Gastrocnemius medialis (tissue), 4 donors: ENCODE measurements at places on chromosomes 7 and 10. TPM values are rescaled to one million over a fixed set of nuclear protein-coding genes. Genes with fewer than 3 reads are reported as not detected.

The SAP25 gene
- not detected for total RNA-seq

The PEX1 gene
- 10.2 TPM for total RNA-seq

The MCM10 gene
- total RNA-seq = 0.82 TPM

The ARMC3 gene
- not detected for total RNA-seq

DNA sequence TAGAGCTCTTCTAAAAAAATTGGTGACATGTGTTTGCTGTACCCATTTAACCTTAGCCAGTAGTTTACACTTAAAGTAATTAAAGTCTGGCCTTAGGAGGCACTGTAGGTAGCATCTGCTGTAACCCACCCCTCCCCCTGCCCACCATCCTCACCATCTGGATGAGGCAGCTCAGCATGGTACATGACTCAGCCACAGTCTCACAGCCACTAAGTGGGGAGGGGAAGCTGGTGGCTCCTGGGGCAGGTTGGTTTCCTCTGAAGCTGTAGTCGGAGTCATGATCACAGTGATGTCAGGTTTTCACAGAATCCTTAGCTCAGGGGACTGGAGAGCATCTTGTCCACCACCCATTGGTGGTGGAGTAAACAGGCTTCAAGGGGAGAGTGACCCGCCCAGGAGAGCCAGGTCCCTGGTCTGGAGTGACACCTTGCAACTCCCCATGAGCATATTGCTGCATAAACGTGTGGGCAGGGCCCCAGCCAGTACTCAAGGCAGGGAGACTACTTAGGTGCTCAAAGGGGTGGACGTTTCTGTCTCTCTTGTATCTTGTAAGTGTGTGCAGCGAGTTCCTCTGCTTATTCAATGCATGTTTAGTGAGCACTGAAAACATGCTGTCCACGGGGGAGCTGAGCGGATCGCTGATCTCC, 125.9 kb downstream of the GRK5 start:
- H3K36me3 ChIP-seq = no peaks in the 10 kb centered on the region
- H3K4me3 ChIP-seq = no peak overlapping the region
- H3K27ac ChIP-seq = no peak overlapping the region
- H3K27me3 ChIP-seq = no peaks in the 10 kb centered on the region
- no peaks in the 10 kb centered on the region for H3K4me1 ChIP-seq

GRCh38 chr10:14184841-14185315, 145.8 kb downstream of the FRMD4A start:
- no peak overlapping the region for H3K27ac ChIP-seq
- DNase-seq = no peak
- H3K27me3 ChIP-seq = no peaks in the 10 kb centered on the region

DNA sequence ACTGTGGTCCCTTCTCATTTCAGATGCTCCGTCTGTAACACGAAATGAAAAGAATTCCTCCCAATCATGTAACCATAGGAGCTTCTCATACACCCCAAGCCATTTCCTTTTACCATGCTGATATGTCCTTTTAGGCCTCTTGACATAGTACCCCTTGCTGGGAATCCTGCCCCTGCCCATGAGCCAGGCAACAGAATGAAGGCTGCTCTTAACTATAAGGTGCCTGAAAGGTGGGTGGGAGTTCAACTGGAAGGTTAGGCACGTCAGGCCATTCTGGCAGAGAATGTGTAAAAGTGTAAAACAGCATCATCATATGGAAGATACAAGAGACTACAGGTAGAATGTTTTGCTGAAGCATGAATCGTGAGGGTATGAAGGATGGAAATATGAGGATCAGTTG, 22.5 kb downstream of the IL2RA start:
- H3K27me3 ChIP-seq = no peaks in the 10 kb centered on the region
- H3K4me3 ChIP-seq = no peak overlapping the region
- H3K36me3 ChIP-seq = no peaks in the 10 kb centered on the region

DNA sequence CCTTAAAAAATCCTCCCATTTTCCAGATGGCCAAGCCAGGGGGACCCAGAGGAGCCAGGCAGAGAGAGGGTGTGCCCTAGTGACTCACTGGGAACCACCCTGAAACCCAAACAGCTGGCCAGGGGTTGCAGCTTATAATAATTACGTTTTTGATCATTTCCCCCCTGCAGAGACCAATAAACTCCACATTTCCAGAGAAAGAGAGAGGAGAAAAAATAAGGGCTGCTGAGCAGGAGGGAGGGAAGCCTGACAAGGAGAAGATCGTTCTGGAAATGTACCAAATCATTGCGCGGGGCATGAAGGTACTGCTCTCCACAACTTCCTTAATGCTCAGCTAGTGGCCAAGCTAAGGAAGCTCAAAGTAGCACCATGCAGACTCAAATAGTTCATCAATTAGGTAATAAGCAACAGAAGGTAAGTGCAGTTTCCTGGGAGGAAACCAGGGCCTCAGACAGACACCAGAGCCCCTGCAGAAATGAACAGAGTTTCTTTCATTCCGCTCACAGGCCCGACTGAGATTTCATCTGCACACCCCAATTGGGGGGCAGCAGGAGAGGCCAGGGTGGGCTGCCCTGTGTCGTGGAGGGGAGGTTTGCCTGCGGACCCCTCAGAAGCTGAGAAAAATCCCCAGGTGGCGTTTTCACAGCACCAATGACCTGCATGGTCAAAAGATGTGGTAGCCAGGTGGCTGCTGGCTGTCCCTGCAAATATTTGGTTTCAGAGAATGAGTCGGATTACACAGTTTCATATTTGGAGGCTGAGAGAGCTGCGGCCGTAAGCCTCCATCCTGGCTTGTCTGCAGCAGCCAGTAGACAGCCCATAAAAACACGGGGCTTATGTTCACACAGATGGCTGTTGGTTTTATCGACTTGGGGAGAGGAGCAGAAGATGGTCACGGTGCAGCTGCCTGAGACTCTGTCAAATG, 153.2 kb upstream of the LYZL2 start:
- peaks cover 3% of the 10 kb centered on the region for H3K4me1 ChIP-seq
- no peak overlapping the region for H3K4me3 ChIP-seq
- H3K27ac ChIP-seq = peak overlapping the region; percentile 84
- H3K27me3 ChIP-seq = no peaks in the 10 kb centered on the region
- no peaks in the 10 kb centered on the region for H3K36me3 ChIP-seq

DNA sequence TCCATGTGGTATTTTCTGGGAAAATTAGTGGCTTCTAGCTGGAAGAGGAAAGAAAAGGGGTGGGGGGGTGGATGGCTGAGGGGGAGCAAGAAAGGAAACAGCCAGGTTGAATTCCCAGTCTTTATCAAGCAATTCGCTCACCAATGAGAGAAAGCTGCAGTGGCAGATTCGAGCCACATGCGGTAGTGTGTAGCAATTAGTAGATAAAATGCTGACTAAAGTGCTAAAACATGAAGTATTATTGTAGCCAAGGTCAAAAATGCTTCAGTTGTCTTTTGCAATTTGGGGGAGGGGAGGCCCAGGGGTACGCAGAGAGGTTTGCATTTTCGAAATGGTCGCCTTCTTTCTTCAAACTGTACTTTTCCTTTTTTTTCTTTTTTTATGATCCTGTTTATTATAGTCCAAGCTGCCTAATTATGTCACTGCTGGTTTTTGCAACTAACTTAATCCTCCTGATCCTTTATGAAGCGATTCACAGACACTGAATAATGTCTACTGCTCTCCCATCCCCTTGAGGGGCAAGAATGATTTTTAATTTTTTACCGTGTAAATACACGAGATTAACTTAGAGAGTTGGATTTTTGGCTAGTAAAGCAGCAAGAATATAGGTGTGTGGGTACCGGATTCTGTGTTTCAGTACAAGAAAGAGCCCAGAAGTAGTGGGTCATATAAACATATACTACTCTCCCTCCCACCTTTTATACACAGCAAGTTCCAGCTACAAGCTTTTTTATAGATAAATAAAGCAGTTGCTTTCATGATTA, 3.6 kb upstream of the ARID5B start:
- peak overlapping the region; percentile 45 for H3K4me3 ChIP-seq
- H3K4me1 ChIP-seq = peaks cover 22% of the 10 kb centered on the region
- H3K27me3 ChIP-seq = no peaks in the 10 kb centered on the region
- DNase-seq = peak; percentile 21

DNA sequence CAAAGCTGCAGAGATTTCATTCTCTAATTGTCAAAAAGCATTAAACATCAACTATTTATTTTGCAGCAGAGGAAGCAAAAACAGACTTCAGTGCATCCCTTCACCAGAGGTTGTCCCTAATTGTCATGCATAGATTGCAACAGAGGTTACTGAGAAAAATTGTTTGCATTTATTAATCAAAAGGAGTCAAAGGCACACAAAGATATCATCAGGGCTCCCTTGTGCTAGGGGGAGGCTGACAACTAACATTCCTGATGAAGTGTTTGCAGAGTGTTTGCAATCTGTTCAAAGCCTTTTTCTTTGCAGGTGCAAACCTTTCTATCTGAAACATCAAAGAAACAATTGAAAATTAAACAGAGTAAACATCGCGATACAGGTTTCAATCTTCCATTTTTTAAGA, 227.5 kb downstream of the TEX36 start:
- H3K27ac ChIP-seq = no peak overlapping the region

GRCh38 chr7:36264123-36264801, 111.2 kb downstream of the EEPD1 start:
- H3K4me1 ChIP-seq = peaks cover 59% of the 10 kb centered on the region
- H3K27me3 ChIP-seq = no peaks in the 10 kb centered on the region
- no peak overlapping the region for H3K4me3 ChIP-seq
- H3K27ac ChIP-seq = peak overlapping the region; percentile 56
- no peaks in the 10 kb centered on the region for H3K36me3 ChIP-seq
- no peak for DNase-seq

DNA sequence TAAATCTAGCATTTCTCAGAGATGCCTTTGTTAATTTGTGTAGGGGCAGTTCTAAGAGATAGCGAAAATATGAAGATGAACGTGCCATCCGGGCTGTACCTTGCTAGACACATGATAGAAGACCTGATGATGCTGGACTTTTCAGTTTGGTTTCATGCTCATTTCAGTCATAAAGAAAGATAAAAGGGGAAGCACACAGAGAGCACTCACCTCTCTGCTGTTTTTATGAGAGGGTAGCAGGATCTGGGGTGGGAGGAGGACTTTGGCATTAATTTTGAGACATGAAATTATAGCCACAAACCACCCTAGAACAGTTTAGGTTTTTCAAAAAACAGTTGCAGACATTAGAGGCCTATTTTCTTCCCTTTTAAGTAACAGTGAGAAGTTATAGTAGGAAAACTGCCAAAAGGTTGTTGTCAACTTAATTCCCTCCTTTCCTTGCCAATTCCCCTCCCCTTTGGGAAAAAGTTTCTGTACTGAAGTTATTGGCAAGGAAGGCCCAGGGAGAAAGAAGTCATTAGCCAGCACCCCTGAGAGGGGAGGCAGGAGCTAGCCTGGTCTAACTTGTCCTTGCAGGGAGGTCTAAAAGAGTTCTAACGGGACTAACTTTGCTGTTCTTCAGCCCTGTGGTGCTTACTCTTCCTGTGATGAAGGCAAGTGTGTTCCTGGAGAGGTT, 2.6 kb downstream of the ST7 start:
- H3K36me3 ChIP-seq = no peaks in the 10 kb centered on the region
- H3K4me3 ChIP-seq = no peak overlapping the region

- peaks cover 5% of the 10 kb centered on the region for H3K27me3 ChIP-seq
- no peak overlapping the region for H3K27ac ChIP-seq
- H3K36me3 ChIP-seq = no peaks in the 10 kb centered on the region
These were observed 692 bp downstream of the CARD11 start for GRCh38 chr7:3042861-3043489.

DNA sequence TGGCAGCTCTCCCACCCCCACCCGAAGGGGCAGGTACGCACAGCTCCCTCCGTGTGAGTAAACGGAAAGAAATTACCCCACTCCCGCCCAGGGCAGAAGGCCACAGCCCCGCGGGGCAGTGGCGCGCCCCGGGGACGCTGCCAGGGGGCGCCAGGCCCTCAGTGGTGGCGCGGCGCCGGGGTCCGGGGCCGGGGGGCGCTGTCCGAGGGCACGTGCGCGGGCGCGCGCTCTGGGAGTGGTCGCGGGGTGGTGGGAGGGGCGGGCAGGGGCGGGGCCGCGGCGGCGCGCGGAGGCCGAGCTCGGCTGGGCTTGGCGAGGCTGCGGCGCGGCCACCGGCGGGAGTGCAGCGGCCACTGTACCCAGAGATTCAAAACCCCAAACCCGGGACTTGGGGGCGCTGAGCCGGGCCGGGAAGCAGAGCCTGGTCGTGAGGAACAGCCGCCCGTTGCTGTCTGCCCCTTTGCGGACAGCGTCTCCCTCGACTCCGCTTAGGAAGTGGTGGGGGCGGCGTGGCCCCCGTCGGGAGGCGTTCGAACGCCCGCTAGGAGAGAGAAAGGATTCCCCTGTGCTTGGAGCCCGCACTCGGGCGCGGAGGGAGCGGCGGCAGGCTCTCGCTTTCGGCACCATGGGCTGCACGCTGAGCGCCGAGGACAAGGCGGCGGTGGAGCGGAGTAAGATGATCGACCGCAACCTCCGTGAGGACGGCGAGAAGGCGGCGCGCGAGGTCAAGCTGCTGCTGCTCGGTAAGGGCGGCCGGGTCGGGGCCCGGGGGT, at the start of gene GNAI1:
Gene GNAI1, plus strand, starts transcription at position 296 of the 773 bp plus-strand sequence. Its CDS starts 330 bp downstream, at position 626.
- peak within 1 kb of the TSS; percentile 90 for H3K4me3 ChIP-seq
- peak; percentile 34 for DNase-seq
- peaks cover 19% of the 10 kb centered on the region for H3K4me1 ChIP-seq
- no peaks in the 10 kb centered on the region for H3K27me3 ChIP-seq

- no peak overlapping the region for H3K4me3 ChIP-seq
- no peak overlapping the region for H3K27ac ChIP-seq
- H3K36me3 ChIP-seq = no peaks in the 10 kb centered on the region
- no peaks in the 10 kb centered on the region for H3K4me1 ChIP-seq
These were observed 472.4 kb downstream of the TFEC start for GRCh38 chr7:115558161-115558560.
